ENCODE measurements at places on chromosomes 4 and X.

DNA sequence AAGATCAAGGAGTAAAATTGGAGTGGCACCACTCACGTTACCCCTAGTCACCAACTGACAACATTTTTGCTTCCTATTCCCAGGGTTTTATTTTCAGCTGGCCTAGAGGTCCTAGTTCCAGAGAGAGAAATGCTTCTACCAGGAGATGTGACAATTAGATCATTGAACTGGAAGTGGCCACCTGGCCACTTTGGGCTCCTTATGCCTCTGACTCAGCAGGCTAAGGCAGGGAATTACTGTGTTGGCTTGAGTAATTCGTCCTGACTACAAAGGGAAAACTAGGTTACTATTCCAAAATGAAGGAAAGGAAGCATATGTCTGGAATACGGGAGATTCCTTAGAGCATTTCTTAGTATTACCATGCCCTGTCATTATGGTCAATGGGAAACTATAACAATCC lies 831.6 kb upstream of the NDST4 start:
- H3K4me1 ChIP-seq, result no peaks in the 10 kb centered on the region
- no peaks in the 10 kb centered on the region for H3K36me3 ChIP-seq
- H3K27ac ChIP-seq, result no peak overlapping the region
- H3K27me3 ChIP-seq, result no peaks in the 10 kb centered on the region
- H3K4me3 ChIP-seq, result no peak overlapping the region

DNA sequence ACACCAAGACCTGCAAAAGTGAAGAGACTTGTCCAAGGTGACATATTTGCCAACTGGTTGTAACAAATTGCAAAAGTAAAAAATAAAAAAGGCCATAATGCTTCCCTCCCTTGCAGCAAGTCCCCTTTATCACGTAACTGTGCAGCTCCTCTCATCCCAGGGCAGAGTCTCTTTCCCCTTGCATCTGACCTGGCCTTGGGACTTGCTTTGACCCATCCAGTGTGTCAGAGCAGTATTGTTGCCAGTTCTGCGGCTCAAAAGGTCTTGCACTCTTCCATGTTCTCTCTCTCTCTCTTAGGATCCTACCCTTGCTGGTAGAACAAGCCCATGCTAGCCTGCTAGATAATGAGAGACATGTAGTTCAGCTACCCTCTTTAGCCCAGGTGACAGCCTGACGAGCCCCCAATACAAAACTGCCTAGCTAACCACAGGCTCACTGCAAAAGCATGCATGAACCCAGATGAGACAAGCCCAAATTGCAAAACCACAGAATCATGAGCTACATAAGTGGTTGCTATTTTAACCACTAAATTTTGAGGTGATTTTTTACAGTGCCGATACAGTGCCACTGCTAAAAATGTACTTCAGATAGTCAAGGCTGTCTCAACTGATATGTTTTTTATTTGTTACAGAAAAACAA lies 289.5 kb upstream of the PPARGC1A start:
- no peak for DNase-seq
- H3K27ac ChIP-seq, result no peak overlapping the region
- no peak overlapping the region for H3K4me3 ChIP-seq
- H3K27me3 ChIP-seq, result no peaks in the 10 kb centered on the region
- no peaks in the 10 kb centered on the region for H3K4me1 ChIP-seq

DNA sequence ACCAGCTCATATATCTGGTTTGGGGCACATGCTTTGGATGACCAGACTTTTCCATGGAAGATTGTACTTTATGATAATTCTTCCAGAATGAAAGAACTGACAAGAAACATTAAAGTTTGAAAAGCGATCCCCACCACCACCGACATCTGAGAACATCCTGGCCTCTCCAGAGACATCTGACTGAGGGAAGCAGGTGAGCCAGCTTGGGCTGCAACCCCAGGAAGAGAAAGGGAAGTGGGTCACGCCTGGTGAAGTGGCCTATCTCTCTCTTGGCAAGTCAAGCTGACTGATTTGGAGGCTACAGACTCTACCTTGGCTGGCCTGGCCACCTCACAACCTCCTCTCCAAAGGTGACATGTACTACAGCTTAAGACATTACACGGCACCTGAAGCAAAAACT lies 20.7 kb downstream of the PARM1 start:
- peaks cover 4% of the 10 kb centered on the region for H3K4me1 ChIP-seq
- H3K27me3 ChIP-seq, result no peaks in the 10 kb centered on the region
- no peak for DNase-seq

DNA sequence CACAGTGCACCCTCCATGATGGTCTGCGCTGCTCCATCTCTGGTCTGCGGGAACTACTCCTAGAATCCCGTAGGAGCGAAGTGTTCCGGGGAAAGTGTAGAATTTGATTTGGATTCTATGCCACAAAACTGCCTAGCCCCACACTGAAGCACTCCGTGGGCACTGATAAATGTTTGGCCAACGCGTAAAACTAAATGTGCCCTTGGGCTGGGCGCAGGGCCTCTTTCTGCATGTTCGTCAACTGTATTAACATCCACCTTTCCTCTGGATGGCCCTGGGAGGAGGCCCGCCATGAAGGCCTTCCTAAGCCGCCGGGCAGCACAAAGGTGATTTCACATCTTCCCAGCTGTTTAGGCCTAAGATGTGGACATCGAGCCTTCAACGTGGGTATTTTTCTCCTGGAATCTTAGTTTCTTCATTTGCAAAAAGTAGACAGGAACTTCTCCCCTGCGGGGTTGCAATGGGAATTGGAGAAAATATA lies 2.6 kb downstream of the MSX1 start:
- H3K27me3 ChIP-seq, result peaks cover 87% of the 10 kb centered on the region
- H3K27ac ChIP-seq, result peak overlapping the region; percentile 69
- DNase-seq, result no peak
- peaks cover 34% of the 10 kb centered on the region for H3K4me1 ChIP-seq
- peaks cover 20% of the 10 kb centered on the region for H3K36me3 ChIP-seq
- H3K4me3 ChIP-seq, result peak overlapping the region; percentile 98

DNA sequence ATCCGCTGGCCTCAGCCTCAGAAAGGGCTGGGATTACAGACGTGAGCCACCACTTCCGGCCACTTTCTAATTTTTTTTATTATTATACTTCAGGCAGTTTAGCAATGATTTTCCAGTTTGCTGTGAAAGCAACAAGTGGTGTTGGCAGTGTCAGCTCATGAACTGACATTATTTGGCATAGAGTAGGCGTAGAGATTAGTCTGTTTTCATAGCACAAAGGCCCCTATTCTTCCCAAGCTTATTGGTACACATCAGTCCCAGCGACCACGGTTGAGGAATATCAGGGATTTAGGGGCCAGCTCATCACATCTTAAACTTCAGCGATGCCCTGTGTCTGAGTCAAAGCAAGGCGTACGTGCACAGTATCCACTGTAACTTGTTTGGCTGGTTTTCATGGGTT lies 53.0 kb upstream of the RASSF6 start:
- no peak overlapping the region for H3K27ac ChIP-seq
- no peaks in the 10 kb centered on the region for H3K36me3 ChIP-seq
- no peaks in the 10 kb centered on the region for H3K27me3 ChIP-seq
- H3K4me3 ChIP-seq, result no peak overlapping the region

DNA sequence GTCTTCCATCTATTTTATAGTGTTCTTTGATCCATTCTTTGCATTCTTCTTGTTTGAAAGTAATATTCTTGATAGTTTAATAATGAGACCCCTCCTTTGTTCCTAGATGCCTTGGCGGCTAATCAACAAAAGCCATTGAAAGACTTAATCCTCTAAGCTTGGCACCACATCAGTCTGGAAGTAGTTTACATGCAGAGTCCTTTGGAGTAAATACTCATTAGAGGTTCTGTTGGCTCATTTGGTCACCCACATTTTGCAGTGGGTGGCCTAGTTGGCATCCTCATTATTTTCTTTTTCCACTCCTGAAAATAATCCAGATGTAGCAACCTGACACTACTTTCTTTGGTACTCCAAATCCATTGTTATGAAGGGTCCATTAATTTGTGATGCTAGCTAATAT lies 64.5 kb downstream of the DKK2 start:
- peaks cover 3% of the 10 kb centered on the region for H3K36me3 ChIP-seq
- peaks cover 12% of the 10 kb centered on the region for H3K4me1 ChIP-seq
- H3K27me3 ChIP-seq, result peaks cover 4% of the 10 kb centered on the region

DNA sequence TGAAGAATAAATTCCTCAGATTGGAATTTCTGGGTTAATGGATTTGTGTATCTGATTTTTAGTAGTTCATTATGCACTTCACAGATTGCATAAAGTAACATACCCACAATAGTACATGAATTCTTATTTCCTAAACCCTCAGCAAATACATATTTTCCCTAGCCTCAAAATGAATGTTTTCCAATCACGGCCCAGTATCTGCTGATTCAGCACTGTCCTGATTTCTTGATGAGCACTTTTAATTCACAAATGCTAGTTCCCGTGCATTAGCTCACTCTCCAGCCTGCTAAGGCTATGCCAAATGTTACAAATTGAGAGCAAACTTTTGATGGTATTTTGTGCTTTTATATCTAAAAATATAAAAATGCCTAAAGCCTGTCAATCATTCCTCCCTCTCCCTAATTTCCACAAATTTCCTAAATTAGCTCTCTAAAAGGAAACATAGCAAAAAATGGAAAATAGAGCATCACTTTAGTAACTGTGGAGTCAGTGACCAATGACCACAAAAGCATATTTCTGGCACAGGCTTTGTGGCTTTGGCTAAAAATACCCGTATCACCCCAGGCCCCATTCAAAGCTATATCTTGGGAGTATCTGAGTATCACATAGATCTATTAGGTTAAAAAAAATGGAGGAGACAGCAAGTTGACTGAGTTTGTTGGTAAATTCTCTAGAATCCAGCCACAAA lies 75.5 kb downstream of the NAF1 start:
- H3K4me3 ChIP-seq, result no peak overlapping the region
- H3K27ac ChIP-seq, result no peak overlapping the region
- DNase-seq, result no peak
- H3K36me3 ChIP-seq, result no peaks in the 10 kb centered on the region
- no peaks in the 10 kb centered on the region for H3K27me3 ChIP-seq

- no peak for DNase-seq
- peaks cover 28% of the 10 kb centered on the region for H3K4me1 ChIP-seq
- peak overlapping the region; percentile 100 for H3K27ac ChIP-seq
- H3K27me3 ChIP-seq, result no peaks in the 10 kb centered on the region
- H3K4me3 ChIP-seq, result peak overlapping the region; percentile 99
These were observed 2.2 kb downstream of the SRP72 start for GRCh38 chr4:56469489-56470210.

GRCh38 chr4:158112611-158113010 lies 60.2 kb downstream of the GASK1B start:
- H3K27ac ChIP-seq, result no peak overlapping the region
- no peak overlapping the region for H3K4me3 ChIP-seq
- no peaks in the 10 kb centered on the region for H3K36me3 ChIP-seq
- no peaks in the 10 kb centered on the region for H3K27me3 ChIP-seq

DNA sequence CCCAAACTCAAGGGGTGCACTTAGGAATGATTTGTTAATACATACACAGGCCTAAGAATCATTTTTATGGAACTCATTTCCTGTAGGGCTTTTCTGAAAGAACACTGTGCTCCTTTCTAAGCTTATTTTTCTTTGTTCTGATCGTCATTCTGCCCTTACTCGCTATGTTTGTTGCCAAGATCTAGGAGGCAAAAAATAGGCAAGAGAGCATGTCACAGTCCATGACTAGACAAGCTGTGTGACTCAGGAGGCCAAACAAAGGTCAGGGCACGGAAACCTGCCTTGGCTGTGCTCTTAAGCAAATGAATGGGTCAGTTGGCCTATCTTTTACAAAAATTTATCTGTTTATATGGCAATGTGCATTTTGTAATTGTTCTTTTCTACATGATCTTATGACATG lies 42.5 kb upstream of the C1GALT1C1 start:
- no peak overlapping the region for H3K4me3 ChIP-seq
- H3K36me3 ChIP-seq, result no peaks in the 10 kb centered on the region
- H3K27me3 ChIP-seq, result no peaks in the 10 kb centered on the region
- H3K4me1 ChIP-seq, result no peaks in the 10 kb centered on the region
- H3K27ac ChIP-seq, result no peak overlapping the region
- no peak for DNase-seq

- no peak for DNase-seq
- no peaks in the 10 kb centered on the region for H3K27me3 ChIP-seq
- H3K4me3 ChIP-seq, result no peak overlapping the region
- no peaks in the 10 kb centered on the region for H3K4me1 ChIP-seq
These were observed 445.5 kb upstream of the SPANXN1 start for GRCh38 chrX:144801786-144802185.

DNA sequence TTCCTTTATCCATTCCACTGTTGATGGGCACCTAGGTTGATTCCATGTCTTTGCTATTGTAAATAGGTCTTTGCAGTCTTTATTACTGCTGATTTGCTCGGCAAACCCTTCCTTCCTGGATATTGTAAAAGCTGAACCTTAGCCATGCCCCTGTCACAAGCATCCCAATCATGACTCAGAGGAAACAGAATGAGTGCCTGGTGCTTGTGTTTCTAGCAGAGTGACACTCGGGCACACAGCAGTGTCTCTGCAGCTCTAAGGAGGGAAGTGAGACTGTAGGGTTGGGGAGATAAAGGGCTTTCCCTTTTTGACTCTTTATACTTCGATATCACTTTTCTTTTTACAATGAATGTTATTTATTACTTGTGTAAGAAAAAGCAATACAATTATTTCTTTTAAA lies 83.3 kb downstream of the AKAP4 start:
- no peaks in the 10 kb centered on the region for H3K4me1 ChIP-seq
- no peak overlapping the region for H3K27ac ChIP-seq
- DNase-seq, result no peak
- H3K27me3 ChIP-seq, result no peaks in the 10 kb centered on the region

GRCh38 chr4:129046055-129046959 lies 47.0 kb downstream of the SCLT1 start:
- no peaks in the 10 kb centered on the region for H3K4me1 ChIP-seq
- no peak overlapping the region for H3K4me3 ChIP-seq
- no peak for DNase-seq
- H3K27me3 ChIP-seq, result no peaks in the 10 kb centered on the region
- H3K36me3 ChIP-seq, result peaks cover 2% of the 10 kb centered on the region

DNA sequence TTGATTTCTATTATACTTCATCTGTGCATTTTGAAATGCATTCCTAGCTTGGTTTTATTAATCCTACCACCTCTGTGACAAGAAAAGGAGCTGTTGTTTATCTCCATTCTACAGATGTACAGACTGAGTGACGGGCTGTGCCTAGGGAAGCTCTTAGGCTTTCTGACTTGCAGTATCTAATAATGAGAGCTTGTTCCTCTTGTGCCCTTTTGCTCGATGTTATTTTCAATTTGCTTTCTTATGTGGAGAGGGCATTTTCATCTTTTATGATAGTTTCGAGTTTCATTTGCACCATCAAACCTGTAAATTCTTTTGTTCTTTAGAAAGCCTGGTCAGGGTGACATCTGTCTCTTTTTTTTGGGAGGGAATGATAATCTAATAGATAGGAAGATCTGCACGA lies 256.5 kb downstream of the C4orf33 start:
- H3K27ac ChIP-seq, result no peak overlapping the region
- peaks cover 5% of the 10 kb centered on the region for H3K27me3 ChIP-seq
- H3K4me3 ChIP-seq, result no peak overlapping the region
- no peaks in the 10 kb centered on the region for H3K4me1 ChIP-seq
- no peak for DNase-seq

GRCh38 chr4:11166606-11167005 lies 262.1 kb downstream of the HS3ST1 start:
- no peak for DNase-seq
- no peak overlapping the region for H3K4me3 ChIP-seq
- no peak overlapping the region for H3K27ac ChIP-seq
- no peaks in the 10 kb centered on the region for H3K27me3 ChIP-seq

Data from type B pancreatic cell (in vitro differentiated cells).